ENCODE measurements at places on chromosomes 1 and 21.

- DNase-seq: no peak
Observed at GRCh38 chr1:196442366-196442765, 165.9 kb downstream of the KCNT2 start.

DNA sequence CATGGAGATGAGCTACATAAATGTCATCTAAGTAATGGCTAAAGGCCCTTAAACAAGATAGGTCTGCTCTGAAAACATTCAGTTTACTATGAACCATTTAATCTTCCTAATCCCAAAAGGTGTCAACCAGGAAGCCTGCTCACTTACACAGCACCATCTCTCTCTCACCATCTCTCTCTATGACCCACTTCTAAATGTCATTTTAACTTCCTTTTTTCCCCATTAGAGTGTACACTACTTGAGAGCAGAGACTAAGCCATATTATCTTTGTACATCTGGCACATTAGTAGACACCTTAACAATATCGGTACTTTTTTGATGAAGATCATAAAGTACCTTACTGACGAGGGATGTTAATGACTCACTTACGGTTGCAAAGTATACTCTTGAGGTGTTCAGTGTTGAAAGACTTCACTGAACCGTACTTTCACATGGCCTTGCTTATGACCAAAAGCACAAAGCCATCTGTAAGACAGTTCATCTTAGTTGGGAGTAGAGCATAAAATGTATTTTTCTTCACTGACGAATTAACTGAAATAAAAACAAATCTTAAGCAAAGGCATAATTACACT, 25.4 kb downstream of the FBXO42 start:
- no peak for DNase-seq

DNA sequence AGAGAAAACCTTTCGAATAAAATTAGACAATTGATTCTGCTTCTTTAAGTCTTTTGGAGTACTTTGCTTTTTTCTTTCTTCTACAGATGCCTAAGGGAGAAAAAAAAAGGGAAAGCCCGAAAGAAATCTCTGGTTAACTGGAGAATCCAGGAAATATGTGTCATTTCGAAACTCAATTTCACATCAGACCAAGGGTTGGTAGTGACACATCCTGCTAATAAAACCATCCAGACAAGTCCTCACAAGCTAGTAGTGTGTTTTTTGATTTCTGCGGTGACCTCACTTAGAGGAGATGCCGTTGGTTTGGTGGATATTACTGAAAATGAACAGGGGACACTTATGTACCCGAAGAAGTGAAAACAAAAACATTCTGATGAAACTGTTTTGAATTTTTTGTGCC, 726.5 kb upstream of the ADAMTS5 start:
- no peak for DNase-seq

DNA sequence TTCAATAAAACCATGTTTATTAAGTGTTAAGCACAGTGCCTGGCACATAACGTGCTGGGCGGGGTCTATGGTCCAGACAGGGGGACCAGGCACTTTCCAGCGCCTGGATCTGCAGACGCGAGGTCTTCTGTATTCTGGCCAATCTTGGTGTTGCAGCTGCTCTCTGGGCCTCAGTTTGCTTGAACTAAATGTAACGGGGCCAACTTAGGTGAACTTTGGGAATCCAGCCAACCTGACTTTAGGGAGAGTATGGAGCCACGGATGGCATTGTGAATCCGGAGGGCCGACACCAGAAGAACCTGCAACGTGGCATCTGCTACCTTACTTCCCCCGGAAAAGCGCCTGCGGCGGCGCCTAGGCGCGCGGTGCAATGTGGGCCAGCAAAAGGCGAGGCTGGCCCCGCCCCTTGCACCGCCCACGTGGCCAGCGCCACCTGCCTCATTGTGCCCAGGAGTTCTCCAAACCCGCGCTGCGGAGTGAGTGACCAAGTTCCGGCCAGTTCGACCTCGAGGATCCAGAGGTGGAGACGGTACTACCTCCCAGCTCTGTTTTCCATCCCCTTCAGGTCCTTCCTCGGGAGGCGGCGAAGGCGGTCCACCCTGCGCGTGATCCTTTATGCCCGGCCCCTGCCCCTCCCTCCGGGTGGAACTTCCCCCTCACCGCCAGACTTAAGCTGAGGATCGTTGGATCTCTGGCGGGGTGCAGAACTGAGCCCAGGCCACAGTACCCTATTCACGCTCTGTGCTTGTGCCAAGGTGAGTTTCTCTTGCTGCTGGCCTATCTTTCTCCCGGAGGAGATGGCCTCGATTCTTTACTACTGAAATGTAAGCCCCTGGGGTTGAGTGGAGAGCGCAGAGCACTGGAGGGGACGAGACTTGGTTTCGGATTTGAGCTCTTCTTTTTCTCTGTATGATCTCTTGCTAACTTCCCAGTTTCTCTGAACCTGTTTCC, at the start of gene AKR1A1:
Gene AKR1A1, plus strand, starts transcription at position 426 of the 951 bp plus-strand sequence. CDS start 10,969 bp downstream, outside the sequence.
- peak; percentile 76 for DNase-seq

DNA sequence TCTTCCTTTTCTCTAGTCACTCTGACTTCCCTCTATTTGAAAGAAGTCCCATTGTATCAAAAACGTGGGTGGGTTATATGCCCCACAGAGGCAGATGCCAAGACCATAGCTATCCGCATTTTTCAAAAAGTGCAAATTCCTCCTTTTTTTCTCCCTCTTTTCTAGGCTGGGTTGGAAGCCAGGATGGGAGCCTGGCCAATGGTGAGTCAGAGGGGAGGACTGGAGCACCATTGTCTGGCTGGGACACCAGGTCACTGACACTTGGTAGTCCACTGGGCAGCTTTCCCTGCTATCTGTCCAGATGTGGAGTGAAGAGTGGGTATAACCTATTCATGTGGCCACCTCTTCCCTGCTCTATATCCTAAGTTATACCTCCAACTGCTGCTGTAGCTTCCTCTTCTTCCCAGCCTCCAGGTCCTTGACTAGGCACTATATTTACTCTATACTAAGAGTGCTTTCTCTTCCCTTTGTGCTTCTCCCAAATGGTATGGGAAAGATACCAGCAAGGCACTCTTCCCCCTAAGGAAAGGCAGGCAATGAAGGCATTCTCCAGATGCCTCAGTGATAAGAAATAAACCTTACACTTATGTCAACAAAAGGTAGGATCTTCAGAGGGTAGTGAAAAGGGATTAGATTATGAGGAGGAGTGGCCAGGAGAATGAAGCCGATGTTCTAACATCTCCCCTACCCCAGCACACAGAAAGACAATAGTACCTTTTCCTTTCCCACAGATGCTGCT, 12.9 kb downstream of the PI4KB start:
- no peak for DNase-seq

DNA sequence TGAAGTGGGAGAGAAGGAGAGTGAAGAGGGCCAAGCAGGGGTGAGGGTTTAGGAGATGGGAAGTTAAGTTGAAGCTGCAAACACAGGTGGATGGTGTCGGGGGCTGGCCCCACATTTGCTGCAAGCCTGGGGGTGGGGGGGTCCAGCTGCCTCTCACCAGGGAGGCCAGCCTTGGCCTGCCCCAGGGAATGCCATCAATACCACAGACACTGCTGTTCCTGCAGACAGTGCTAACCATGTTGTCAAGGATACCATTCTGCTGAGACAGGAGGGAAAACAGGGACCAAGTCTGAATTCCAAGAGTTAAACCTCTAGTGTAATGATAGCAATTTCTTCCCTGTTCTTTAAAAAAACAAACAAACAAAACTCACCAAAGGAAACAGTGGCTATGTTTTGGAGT, 8.0 kb downstream of the MECR start:
- no peak for DNase-seq

- no peak for DNase-seq
Observed at GRCh38 chr1:235864931-235865525, 1.7 kb downstream of the LYST start.

Measured in CD4-positive, alpha-beta T cell (primary cell).